IMR-90 (cell line): ENCODE measurements at places on chromosomes 6 and 20. TPM values are rescaled to one million over a fixed set of nuclear protein-coding genes. Genes with fewer than 3 reads are reported as not detected.

SLPI gene
- not detected in 2 replicates for polyA plus RNA-seq

DNA sequence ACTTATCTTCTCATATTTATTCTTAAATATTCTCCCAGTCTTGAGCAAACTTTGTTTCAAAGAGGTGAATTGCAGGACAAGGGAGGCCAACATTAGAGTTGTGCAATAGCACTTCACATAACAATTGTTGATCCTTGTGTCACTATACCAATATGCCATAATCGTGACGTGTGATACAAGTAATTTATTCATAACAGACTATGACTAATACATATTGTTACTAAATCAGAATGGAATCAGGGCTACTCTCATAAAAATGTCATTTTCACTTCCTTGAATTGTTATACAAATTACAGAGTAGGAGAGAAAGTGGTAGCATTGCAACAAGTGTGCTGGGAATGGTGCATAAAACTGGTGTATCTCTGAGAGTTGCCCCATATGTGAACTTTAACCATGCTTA, 37.2 kb upstream of the PLCB1 start:
- DNase-seq: peak; percentile 56

GRCh38 chr6:100304575-100304974, 160.1 kb downstream of the SIM1 start:
- no peak for DNase-seq

DNA sequence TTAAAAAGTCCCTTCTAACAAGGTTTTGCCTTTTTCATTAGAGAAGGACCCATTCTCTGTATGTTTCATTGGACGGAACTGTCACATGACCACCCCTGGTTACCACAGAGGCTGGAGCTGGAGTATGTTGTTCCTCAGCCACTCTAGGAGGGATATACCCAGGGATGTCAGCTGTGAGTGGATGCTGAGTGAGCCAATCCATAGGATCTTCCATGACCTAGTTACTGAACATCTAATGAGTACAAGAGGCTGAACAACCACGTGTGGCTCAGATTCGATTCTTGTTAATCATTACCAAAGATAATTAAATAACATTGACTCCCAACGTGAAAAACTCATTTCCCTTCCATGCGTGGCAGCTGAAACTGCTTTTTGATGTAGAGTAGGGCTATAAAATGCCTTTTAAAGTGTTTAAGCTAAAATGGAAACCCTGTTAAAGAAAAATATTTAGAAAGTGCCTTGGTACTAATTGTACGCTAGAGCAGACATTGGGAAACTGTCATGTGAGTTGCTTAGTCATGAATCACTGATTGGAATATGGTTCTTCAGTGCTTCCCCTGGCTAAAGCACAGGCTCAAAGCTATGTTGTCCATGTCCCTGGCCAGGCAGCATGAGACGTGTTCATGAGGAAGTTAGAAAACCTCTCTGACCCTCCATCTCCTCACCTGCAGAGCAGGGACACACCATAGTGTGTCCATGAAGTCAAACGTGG, 256.1 kb downstream of the ZNF217 start:
- no peak for DNase-seq

SAMD3 gene
- polyA plus RNA-seq: 3.6 and 3.9 TPM in 2 replicates

PROKR2 gene
- not detected in 2 replicates for polyA plus RNA-seq

DNA sequence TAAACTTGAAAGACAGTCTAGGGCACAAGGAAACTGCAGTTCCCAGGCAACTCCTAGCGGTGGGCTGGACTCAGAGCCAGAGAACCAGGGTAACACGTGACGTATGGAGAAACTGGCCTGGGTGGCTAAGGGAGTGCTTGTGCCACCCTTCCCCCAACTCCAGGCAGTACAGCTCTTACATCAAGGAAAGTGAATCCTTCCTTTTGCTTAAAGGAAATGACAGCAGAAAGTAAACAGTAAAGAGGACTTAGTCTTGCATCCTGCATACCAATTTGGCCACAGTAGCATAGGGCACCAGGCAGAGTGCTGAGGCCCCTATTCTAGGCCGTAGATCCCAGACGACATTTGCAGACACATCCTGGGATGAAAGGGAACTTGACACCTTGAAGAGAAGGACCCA, 322.8 kb downstream of the CD109 start:
- DNase-seq: peak; percentile 33
